LoVo (cell line): ENCODE measurements at places on chromosomes 11 and 22.

DNA sequence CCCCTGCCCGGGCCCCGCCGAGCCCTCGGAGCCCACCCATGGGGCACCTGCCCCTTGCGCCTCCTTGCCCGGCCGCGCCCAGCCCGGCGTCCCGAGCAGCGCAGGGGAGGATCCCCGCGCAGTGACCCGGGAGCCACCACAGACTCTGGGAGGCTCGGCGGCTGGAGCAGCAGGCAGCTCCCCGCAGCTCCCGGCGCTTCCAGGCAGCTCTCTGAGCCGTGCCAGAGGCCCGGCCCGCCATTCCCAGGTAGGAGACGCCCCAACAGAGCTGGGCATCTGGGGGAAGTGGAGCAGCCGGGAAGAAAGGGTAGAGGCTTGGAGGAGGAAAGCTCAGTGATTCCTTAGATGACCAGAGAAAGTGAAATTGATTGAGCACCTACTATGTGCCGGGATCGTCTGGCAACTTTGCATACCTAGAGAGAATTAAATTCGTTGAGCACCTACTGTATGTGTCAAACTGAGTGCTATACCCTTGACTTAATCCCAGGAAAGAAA, 670 bp downstream of the RASD2 start:
- no peak for DNase-seq

DNA sequence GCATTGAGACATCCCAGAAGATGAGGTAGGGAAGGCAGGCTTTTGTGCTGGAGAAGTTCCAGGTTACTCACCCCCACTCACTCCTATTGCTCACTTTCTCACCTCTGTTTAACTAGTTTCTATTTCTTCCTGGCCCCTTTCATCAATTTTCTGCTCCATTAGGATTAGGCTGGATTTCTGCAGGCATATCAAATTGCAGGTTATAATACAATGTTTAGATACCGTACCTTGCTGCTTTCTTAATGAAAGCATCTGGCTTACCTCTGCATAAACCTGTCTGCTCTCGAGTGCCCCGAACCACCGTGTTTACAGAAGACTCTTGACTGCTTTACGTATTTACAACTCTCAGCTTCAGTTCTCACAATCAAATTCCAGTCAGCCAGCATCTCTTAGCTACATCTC, 173.7 kb downstream of the ADAMTS15 start:
- DNase-seq: no peak

- DNase-seq: no peak
Observed at GRCh38 chr11:44319170-44319551, 9.2 kb upstream of the ALX4 start.

- no peak for DNase-seq
Observed at GRCh38 chr11:20207781-20208621, 47.7 kb upstream of the DBX1 start.
